NCI-H187 (cell line): ENCODE measurements at places on chromosomes 16 and 17.

DNA sequence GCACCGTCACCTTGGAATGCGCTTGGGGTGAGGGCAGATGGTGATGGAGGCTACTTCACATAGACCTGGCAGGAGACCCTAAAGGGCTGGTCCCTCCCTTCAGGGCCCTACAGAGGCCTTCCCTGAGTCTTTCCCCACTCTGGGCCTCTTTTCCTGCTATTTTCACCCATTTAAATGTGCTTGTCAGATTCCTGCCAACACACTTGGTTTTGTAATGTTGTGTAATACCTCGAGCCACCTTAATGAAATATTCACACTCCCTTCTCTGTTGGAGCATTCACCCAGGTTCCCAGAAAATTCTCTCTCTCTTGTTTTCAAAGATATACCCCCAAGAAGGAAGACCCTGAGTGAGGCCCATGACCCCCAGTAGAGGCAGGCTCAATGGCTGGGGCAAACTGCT lies 456.6 kb upstream of the DYNLRB2 start:
- no peak for DNase-seq

GRCh38 chr16:84599521-84600202 lies 18.2 kb downstream of the COTL1 start:
- DNase-seq: no peak

- no peak for DNase-seq
Measured at GRCh38 chr16:72188541-72188940, 16.6 kb upstream of the PMFBP1 start.

DNA sequence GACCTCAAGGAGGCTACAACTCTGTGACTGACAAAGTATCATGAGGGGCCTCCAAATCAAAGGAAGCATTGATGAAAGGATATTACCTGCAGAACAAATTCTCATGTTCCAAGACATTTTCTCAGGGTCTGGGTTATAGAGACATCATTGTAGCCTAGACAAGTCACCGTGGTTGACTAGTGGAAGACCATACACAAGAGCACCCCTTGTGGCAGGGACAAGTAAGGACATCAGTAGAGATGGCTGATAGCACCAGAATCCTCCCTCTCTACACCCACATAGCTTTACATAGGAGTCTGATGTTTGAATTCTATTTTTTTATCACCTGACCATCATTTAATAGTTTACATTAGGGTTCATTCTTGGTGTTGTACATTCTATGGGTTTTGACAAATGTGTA lies 32.5 kb upstream of the CDH8 start:
- no peak for DNase-seq

- DNase-seq: no peak
Measured at GRCh38 chr16:26795184-26795583, 271.5 kb upstream of the C16orf82 start.

GRCh38 chr16:21277045-21277926 lies 804 bp downstream of the CRYM start:
- DNase-seq: no peak

GRCh38 chr16:85690469-85691064 lies 1.8 kb upstream of the GINS2 start:
- DNase-seq: no peak

- DNase-seq: no peak
Measured at GRCh38 chr17:83196024-83196365, 116.6 kb downstream of the METRNL start.

DNA sequence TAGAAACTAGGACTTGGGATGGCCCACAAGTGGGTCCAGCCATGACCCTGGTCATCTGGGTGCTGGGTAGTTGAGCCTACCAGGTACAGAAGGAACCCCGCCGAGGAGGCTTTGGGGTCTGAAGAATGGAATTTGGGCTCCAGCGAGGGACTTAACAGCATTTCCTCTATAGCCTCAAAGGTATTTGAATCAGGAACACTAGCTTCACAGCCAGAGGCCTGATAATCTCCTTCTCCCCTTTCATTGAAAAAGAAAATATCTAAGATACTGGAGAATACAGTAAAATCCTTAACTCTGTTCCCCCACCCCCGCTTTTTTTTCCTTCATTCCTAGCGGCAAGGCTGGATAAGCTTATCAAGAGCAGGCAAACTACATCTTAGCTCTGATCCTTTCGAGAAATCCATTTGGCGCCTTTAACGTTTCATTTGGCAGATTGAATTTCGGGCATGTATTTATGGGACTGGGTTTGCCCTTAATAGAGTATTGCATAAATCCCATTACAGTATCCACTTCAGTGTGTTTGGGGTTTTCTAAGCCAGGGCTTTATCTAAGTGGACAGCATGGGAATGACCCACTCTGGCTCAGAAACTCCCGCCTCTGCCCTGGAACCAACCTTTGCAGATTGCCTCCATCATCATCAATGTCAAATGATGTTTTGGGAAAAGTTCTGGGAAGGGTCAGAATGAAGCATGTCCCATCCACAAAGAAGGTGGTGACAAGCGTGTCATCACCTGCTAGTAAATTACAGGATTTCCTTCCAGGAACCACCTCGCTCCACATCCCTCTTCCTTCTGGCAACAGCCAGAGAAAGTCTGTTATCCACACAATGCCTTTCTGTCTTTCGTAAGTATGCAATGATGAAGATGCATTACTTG lies 36.9 kb downstream of the XYLT1 start:
- DNase-seq: no peak

DNA sequence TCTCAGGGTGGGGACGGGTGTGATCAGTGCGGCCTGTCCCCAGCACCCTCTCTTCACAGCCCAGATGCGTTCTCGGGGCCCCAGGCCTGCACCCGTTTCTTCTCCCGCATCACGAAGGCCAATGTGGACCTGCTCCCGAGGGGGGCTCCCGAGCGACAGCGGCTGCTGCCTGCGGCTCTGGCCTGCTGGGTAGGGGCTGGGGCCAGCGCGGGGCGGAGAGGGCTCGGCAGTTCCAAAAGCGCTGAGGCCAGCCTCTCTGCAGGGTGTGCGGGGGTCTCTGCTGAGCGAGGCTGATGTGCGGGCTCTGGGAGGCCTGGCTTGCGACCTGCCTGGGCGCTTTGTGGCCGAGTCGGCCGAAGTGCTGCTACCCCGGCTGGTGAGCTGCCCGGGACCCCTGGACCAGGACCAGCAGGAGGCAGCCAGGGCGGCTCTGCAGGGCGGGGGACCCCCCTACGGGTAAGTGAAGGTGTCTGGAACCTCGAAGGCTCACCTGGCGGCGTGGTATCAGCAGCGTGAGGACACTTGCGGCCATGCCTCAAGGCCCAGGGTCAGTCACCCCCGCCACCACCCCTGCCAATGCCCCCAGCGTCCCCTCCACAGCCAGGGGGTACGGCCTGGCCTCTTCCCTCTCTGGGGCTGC lies 4.4 kb downstream of the MSLN start:
- no peak for DNase-seq

GRCh38 chr17:7016418-7016817 lies 4.0 kb downstream of the RNASEK start:
- no peak for DNase-seq

- no peak for DNase-seq
Measured at GRCh38 chr16:83117810-83118209, 491.0 kb downstream of the CDH13 start.

- no peak for DNase-seq
Measured at GRCh38 chr17:75006653-75007052, 5.8 kb upstream of the MRPL58 start.

- DNase-seq: no peak
Measured at GRCh38 chr17:79779661-79780365, 1.9 kb downstream of the CBX2 start.

GRCh38 chr17:74776990-74777389 lies 845 bp upstream of the NAT9 start:
- no peak for DNase-seq

- no peak for DNase-seq
Measured at GRCh38 chr17:70859829-70860228, 690.5 kb downstream of the KCNJ2 start.

- DNase-seq: no peak
Measured at GRCh38 chr16:9125658-9126505, 34.4 kb downstream of the HAPSTR1 start.

GRCh38 chr17:58995247-58995940 lies 111.3 kb downstream of the TRIM37 start:
- DNase-seq: no peak

- no peak for DNase-seq
Measured at GRCh38 chr16:10009684-10010083, 172.5 kb downstream of the GRIN2A start.

GRCh38 chr16:81143921-81144471 lies 47.8 kb upstream of the GCSH start:
- DNase-seq: no peak

- no peak for DNase-seq
Measured at GRCh38 chr17:21296097-21297025, 11.8 kb downstream of the MAP2K3 start.

- no peak for DNase-seq
Measured at GRCh38 chr16:49993579-49993978, 31.4 kb upstream of the CNEP1R1 start.

- DNase-seq: peak; percentile 43
Measured at GRCh38 chr17:62968445-62968923, 2.4 kb downstream of the TANC2 start.

GRCh38 chr16:56246051-56246817 lies 54.9 kb downstream of the GNAO1 start:
- no peak for DNase-seq

DNA sequence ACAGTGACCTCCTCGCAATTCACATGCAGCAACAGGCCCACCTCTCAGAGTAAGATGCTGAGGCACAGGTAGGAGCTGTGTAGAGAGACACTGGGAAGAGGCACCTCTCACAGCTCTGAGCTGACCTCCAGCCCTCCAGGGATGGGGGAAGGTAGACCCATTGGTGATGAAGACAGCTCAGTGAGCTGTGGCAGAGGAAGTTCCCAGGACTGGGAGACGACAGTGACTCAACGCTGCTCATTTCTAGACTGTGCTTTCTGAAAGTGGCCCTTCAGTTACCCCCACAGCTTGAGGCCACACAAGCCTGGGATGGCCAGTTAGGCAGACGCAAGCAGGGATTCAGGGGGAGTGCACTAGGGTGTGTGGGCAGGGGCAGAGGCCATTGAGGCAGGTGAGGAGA lies 2073.2 kb downstream of the TP53TG3F start:
- DNase-seq: no peak

GRCh38 chr17:18314059-18314730 lies 599 bp downstream of the TOP3A start:
- no peak for DNase-seq

- no peak for DNase-seq
Measured at GRCh38 chr16:9827062-9827752, 355.0 kb downstream of the GRIN2A start.

DNA sequence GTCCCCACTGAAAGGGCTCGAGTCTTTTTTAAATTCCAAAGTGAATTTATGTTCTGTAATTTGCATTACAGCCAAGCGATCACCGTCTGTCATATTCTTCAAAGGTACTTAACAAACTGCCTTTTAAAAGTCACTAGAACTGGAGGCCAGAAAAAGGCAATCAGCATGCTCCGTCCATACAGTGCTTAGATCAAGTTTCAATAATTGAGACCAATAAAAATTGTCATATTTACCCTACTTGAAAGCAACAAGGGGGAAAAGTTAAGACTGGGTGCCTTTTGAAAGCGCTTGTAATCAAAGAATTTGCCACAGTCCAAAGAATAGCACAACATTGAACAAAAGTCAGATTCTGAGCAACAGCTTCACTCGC lies 9.0 kb upstream of the ZFHX3 start:
- DNase-seq: peak; percentile 16

DNA sequence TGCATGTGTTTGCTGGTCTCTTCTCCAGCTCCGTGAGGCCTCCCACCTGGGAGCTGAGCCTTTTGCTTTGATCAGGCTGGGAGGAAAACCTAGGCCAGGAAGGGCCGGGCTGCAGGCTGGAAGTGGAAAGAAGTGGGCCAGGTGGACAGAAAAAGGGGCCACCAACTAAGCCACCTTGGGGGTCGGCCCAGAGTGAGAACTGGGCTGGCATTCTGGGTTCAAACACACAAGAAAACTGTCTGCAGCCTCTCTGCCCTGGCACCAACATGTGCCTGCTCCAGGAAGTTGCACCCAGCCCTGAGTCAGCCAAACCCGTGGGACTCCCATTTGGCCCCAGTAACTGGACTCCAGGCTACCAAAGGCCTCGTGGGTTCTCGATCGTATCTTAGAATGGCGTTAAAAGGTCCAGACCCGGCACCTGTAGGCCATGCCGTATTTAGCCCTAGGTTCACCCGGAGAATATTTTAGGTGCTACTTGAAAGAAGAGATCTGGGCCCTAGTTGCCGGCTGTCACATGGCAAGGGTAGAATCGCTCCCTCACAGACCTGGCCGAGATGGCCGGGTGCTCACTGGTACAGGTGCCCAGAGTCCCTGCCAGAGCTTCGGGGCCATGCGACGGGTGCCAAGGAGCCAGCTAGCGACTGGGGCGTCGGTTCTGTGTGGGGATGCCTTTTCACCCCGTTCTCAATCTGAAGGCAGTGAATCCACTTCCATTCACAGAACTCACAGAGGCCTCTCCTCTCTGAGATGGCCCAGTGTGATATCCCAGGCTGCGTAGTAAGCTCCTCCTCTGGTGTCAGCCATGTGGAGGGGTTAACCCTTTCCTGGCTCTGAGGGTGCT lies 236.6 kb downstream of the MRTFB start:
- DNase-seq: no peak

GRCh38 chr16:56478281-56479049 lies 27.1 kb downstream of the OGFOD1 start:
- DNase-seq: no peak

DNA sequence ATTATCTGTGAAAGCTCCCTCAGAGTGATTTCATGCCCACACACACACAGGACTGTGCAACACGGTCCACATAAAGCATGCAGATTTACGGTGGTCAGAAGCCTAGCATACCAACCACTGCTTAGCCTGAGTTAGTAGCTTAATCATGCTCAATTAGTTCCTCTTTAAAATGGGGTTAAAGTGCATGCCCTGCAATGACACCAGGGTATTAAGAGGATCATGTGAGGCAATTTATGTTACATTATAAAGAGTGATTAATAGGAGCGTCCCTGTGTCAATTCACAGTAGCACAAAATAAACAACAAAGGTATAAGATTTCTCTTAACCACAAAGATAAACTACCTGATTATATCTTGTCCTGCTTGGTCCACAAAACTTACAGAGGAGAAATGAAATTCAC lies 39.8 kb downstream of the C17orf67 start:
- DNase-seq: no peak

DNA sequence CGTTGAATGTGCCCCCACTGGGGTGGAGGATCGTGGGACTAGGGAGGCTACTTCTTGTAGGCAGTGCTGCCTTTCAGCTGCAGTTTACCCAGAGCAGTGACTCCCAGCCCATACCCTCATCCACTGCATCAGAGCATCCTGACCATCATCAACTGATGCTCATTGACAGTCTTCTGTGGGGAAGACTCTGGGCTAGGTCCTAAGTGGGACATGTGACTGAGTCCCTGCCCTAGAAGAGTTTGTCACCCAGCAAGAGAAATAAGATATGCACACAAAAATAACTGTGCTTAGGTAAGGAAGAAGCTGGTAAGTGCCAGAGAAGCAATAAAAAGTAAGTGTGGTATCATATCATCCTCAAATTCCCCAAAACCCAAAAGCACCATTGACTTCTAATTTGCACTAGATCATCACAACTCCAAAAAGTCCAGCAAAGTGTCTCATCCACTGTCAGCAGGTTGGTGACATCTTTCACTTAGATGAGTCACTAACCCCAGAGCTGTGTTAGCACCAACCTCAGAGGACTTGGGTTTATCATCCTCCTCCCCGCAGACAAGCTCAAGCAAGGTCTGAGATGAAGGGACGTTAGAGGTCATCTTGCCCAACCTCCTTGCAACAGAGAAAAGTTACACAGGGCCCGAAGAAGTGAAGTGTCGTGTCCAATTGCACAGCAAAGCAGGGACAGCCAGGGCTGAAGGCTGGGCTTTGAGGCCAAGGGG lies 99.0 kb downstream of the CCDC182 start:
- no peak for DNase-seq

- no peak for DNase-seq
Measured at GRCh38 chr17:42347198-42347597, 41.0 kb downstream of the STAT3 start.
